ENCODE measurements at places on chromosomes 1 and 21.

- DNase-seq: no peak
These were observed 32.8 kb upstream of the ZNF281 start for GRCh38 chr1:200442537-200443156.

GRCh38 chr1:174914991-174915390, 84.8 kb upstream of the CACYBP start:
- no peak for DNase-seq

DNA sequence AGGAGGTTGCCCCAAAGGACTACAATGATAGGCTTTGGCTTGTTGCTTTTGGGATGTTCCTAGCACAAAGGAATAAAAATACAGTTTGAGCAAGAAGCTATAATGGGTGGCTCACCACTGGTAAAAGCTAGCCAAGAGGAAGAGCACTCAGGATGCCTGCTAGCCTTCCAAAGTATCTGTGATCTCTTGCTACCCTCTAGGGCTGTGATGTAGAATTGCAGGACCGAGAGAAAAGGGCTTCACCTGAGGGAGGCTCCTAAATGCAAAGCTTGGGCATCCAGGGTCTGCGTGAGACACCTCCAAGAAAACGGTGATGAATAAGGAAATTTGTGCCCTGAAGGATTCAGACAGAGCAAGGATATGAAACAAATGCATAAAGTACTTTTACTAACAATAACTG, 17.7 kb downstream of the IVL start:
- peak; percentile 13 for DNase-seq

DNA sequence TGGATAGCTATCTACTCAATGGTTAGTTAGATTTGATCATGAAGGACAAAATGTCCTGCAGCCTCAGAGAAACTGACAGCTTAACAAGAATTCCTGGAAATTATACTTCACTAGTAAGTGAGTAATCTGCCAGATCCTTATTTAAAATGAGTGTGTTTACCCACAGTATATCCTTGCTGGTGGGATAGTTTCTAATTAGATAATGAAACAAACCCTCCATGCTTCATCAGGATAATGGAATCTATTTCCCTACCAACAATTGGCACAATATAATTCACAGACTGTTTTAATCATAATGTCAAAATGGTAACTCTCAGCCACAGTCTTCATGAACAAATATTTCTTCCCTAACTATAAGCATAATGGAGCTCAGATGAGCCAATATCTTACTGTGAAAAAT, 239.4 kb upstream of the ST6GALNAC5 start:
- no peak for DNase-seq

GRCh38 chr1:26862781-26863684, at the start of gene SFN:
SFN (plus strand) TSS chr1:26863149; CDS start chr1:26863213, 64 bp downstream.
- DNase-seq: no peak

- DNase-seq: no peak
These were observed 41.8 kb upstream of the CAMTA1 start for GRCh38 chr1:6743189-6744101.

- no peak for DNase-seq
These were observed 210.3 kb downstream of the PTPRC start for GRCh38 chr1:198849093-198849492.

DNA sequence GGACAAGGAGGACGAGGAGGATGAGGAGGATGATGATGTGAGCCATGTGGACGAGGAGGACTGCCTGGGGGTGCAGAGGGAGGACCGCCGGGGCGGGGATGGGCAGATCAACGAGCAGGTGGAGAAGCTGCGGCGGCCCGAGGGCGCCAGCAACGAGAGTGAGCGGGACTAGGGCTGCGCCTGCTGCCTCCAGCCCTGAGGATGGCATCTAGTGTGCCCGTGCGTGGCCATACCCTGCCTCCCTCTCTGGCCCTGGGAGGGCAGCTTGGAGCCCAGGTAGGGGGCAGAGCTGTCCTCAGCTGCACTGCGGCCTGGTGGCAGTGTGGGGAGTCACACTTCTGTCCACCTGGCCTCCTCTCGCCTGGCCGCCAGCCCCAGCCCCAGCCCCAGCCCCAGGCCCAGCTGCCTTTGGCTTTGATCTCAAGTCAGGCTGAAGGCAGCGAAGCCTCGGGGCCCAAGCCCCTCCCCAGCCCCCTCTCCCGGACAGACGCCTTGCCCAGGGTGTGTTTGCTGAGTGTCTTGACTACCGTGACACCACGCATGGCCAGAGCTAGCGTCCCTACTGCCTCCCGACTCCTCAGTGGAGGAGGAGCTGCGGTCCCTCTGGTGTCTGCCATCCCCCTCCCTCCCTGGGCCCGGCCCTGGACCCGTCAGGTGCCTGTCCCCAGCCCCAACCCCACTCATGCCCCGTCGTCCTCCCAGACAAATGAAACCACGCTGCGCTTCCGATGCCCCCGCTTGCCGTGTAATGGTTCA, 155.2 kb downstream of the PEX14 start:
- DNase-seq: no peak

GRCh38 chr1:21334214-21335087, 44.2 kb upstream of the ECE1 start:
- no peak for DNase-seq

- DNase-seq: no peak
These were observed 70.4 kb downstream of the DDR2 start for GRCh38 chr1:162702628-162703027.

- no peak for DNase-seq
These were observed 3.3 kb downstream of the KLHL21 start for GRCh38 chr1:6599141-6599975.

DNA sequence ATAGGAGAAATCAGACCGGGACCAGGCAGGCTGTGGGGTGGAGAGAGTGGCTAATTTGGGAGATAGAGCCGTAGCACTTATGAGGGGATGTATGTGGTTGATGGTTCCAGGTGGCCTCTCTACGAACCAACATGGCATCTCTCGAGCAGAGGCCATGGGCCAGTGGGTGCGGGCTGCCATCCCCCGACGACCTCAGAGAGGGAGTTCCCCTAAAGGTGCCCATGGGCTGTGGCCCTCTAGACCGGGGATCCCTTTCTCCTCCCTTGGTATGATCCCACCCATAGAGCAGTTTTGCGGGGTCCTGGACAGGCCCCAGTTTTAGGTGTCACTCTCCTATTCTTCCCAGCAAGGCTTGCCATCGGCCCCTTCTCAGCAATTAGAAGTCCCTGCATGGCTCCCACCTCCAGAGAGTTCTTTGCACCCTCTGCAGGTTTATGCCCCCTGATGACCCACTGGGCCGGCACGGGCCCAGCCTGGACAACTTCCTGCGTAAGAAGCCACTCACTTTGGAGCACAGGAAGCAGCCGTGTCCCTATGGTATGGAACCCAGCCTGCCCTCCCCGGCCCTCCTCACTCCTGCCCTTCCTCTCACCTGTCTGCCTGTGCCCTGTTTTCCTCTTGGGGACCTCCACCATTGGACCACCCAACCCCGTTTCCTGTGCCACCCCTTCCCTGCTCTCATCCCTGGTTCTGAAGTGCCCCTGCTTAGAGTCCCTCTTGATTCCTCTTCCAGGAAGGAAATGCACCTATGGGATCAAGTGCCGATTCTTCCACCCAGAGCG, 7.8 kb downstream of the ZC3H12A start:
- DNase-seq: no peak

- DNase-seq: no peak
These were observed 8.1 kb downstream of the TOR3A start for GRCh38 chr1:179089827-179090482.

GRCh38 chr21:27393726-27394125, 426.8 kb upstream of the ADAMTS5 start:
- DNase-seq: no peak

- peak; percentile 99 for DNase-seq
These were observed 26.1 kb downstream of the PKP1 start for GRCh38 chr1:201309416-201309815.

DNA sequence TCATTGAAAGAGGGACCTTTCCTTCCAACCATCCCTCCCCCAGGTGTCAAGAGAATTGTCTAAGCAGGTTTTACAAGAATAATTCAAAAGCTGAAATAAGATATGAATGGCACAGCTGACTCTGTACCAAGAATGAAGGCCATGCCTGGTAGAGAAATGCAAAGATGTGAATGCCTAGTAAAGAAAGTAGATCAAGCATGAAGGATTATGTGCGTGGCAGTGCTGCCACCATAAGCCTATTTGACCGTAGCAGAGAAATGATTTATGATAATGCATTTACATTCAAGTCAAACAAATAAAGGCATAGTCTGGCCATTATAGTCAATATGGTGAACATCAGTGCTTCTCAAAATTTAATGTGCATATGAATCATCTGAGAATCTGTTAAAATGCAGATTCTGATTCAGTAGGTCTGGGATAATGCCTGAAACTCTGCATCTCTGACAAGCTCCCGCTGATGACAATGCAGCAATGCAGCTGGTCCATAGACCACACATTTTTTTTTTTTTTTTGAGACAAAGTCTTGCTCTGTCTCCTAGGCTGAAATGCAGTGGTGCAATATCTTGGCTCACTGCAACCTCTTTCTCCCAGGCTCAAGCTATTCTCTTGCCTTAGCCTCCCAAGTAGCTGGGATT, 16.6 kb upstream of the CLCA4 start:
- no peak for DNase-seq

- no peak for DNase-seq
These were observed 323.1 kb upstream of the ADAMTS5 start for GRCh38 chr21:27290028-27290427.

- DNase-seq: no peak
These were observed 167.1 kb downstream of the ZBTB18 start for GRCh38 chr1:244218220-244218619.

DNA sequence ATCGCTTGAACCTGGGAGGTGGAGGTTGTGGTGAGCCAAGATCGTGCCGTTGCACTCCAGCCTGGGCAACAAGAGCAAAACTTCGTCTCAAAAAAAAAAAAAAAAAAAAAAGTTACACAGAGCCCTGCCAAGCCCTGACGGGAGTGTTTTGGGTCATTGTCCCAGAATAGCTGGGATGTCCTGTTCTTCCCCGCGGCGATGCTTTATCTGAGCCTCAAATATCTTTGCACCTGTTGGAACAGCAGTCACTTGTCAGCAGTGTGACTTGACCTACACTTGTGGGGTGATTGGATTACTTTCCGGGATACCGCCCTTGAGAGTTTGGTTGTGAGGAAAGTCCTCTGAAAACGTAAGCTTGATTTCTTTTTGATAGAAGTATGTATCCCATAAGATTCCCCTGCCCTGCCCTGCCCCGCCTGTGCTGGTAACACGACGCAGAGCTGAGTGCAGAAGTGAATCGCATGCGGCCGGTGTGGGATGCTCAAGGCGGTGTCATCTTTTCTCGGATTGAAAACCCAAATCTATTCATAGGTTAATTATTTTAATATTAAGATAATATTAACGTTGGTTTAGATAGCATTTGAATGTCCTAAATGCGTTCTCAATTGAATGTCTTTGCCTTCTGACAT, 50.9 kb downstream of the PCNT start:
- no peak for DNase-seq

- DNase-seq: no peak
These were observed 47.7 kb downstream of the UTP25 start for GRCh38 chr1:209875515-209875914.

- DNase-seq: no peak
These were observed 5.5 kb downstream of the EFNA3 start for GRCh38 chr1:155083865-155084721.

GRCh38 chr1:231500666-231501065, 27.8 kb upstream of the TSNAX start:
- DNase-seq: no peak

DNA sequence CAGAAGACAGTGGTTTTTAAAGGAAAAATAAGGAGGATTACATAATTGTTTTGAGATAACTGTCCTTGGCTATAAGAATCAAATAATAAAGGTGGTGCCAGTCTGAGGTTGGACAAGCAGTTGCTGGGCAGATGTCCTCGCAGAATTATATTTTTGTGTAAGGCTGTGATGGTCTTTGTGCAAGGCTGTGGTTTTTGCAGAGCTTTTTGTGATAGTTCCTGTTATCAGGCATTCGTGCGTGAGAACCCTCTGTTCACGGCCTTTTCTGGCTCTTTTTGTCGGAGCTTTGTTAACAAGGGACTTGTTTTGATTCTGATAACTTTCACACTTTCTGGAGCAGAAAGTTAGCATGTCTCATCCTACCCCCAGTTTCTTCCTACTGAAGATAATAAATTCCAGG, 33.4 kb downstream of the SH3BP5L start:
- DNase-seq: no peak

- no peak for DNase-seq
These were observed 699 bp upstream of the RGS2 start for GRCh38 chr1:192808163-192808517.

- no peak for DNase-seq
These were observed 21.1 kb downstream of the MAP10 start for GRCh38 chr1:232826318-232826717.

DNA sequence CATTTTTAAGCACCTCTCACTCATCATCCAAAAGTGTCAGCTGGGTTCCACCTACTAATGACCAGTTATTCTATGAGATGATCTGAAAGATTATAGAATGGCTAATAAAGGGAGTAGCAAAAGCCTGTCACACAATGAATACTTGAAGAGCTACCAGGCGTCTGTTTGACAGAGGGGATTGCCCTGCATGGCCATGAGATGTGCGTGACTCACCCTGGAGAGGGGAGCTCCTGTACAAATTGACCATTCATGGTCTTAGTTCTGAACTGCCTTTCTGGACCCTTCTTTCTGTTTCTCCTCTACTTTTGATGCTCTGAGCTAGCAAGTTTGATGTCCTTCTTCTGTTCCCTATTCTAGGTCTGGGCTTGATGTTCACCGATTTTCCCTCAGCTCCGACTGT, 85.2 kb upstream of the ABCD3 start:
- DNase-seq: no peak

DNA sequence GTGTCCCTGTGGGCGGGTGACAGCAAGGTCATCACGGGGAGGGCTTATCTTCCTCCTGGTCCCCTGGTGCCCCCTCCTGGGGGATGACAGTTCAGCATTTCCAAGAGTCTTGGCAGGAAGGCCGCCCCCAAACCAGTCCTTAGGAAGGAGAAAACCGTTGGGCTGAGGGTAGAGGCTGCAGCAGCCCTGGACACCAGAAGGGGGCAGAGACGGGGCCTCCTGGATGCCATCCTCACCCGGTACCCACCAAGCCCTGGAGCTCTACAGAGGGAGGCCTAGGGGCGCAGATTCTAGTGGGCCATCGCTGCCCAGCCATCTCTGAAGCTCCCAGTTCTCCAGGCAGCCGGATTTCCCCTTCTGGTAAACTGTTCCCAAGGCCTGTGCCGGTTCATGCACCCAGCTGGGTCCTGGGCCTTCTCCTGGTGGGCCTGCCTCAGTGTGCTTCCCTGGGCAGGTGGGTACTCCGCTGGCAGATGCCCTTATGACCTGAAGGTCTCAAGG, 14.8 kb upstream of the ZNF669 start:
- DNase-seq: peak; percentile 30

All from LNCaP clone FGC (cell line).